ENCODE measurements at places on chromosomes 6 and 20.
A peak's percentile ranks its signal among the peaks of the same experiment; 100 is the strongest.

DNA sequence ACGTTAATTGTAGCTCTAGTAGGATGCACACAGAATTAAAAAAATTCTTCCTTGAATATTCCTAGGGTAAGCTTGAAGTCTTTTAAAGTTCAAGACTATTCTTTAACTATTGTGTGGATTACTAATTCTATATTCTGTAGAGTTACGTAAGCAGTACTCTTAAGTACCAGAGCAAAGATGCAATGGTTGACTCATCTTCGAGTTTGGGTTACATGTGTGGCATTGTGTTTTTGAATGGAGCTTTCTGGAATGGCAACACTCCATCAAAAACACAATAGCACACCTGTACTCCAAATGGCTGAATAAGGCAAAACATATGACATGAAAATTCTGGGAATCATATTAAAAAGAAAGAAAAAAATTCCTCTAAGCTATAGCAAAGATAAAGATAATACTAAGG lies 33.5 kb upstream of the CEP162 start:
- no peaks in the 10 kb centered on the region for H3K27me3 ChIP-seq
- no peak overlapping the region for H3K27ac ChIP-seq
- H3K4me1 ChIP-seq, result no peaks in the 10 kb centered on the region
- DNase-seq, result no peak

DNA sequence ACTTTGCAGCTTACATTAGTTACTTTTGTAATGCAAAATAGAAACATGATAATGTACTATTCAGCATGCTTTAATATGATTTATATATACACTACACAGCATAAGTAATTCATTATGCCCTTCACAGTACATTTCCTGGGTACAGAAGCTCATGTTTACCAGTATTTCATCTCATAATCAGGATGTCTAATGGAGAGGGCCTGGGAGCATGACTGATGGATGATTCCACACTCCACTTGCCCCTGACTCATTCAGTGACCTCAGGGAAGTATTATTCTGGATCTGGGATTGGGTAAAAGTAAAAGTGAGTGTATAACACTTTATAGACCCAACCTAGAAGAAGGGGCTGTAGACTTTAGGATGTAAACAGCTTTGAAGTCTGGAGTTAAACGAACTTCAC lies 31.4 kb upstream of the BACH2 start:
- H3K27me3 ChIP-seq, result no peaks in the 10 kb centered on the region
- DNase-seq, result no peak
- H3K4me3 ChIP-seq, result no peak overlapping the region
- H3K36me3 ChIP-seq, result no peaks in the 10 kb centered on the region

- H3K4me3 ChIP-seq, result no peak overlapping the region
- peaks cover 17% of the 10 kb centered on the region for H3K4me1 ChIP-seq
- H3K27me3 ChIP-seq, result no peaks in the 10 kb centered on the region
- no peak for DNase-seq
- no peaks in the 10 kb centered on the region for H3K36me3 ChIP-seq
- H3K27ac ChIP-seq, result no peak overlapping the region
These were observed 56.2 kb downstream of the ADGRF1 start for GRCh38 chr6:46985943-46986342.

GRCh38 chr6:90714319-90714718 lies 127.4 kb upstream of the MAP3K7 start:
- H3K36me3 ChIP-seq, result no peaks in the 10 kb centered on the region
- H3K27me3 ChIP-seq, result no peaks in the 10 kb centered on the region
- no peaks in the 10 kb centered on the region for H3K4me1 ChIP-seq
- no peak for DNase-seq
- H3K27ac ChIP-seq, result no peak overlapping the region

- no peaks in the 10 kb centered on the region for H3K27me3 ChIP-seq
- no peaks in the 10 kb centered on the region for H3K36me3 ChIP-seq
- H3K4me1 ChIP-seq, result no peaks in the 10 kb centered on the region
- H3K27ac ChIP-seq, result no peak overlapping the region
- H3K4me3 ChIP-seq, result no peak overlapping the region
These were observed 78.5 kb upstream of the AHI1 start for GRCh38 chr6:135576055-135576454.

GRCh38 chr20:13348311-13349234 lies 127.5 kb downstream of the ISM1 start:
- no peak overlapping the region for H3K4me3 ChIP-seq
- H3K27ac ChIP-seq, result no peak overlapping the region
- H3K4me1 ChIP-seq, result no peaks in the 10 kb centered on the region
- H3K27me3 ChIP-seq, result no peaks in the 10 kb centered on the region

DNA sequence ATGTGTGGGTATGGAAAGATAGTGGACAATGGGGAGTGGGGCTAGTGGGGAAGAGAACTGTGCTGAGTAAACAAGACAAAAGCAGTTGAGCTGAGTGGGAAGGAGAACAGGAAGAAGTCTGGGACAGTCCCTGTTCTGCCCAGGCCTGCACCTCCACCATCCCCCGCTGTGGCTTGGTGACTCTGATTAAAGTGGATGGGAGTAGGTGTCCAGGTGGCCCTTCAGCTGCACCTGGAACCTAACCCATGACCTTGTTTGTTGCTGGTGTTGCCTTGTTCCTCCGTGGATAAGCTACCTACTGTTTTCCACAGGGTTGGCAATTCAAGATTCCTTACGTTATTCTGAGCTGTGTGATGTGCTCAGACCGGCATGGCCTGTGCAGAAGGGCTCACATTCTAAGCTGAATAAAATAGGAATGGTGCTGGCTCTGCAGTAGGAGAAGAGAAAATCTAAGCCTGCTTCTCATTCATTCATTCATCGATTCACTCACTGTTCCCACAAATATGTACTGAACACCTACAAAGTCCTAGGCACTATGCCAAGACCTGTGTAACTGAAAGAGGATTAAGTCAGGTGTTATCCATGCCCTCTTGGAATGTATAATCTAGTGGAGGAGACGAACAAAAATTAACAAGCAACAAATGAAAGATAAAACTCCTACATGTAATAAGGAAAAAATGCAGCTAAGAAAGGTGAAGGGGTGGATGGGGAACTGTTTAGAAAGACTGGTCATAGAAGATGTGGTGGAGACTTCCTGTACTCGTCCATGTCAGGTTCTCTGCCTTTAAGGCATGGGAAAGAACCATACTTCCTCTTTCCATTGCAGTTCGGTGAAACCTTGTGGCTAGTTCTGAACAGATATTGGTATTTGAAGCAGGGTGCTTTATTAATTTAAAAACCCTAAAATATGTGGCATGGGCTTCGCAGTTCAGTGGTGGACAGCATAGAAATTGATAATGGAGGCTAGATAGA lies 10.1 kb upstream of the CALHM6 start:
- H3K27me3 ChIP-seq, result no peaks in the 10 kb centered on the region
- no peak overlapping the region for H3K4me3 ChIP-seq
- H3K27ac ChIP-seq, result no peak overlapping the region
- H3K4me1 ChIP-seq, result no peaks in the 10 kb centered on the region
- peak; percentile 92 for DNase-seq

Measured in trophoblast cell (in vitro differentiated cells and primary cell).